ENCODE measurements at places on chromosomes 11 and 22. TPM values are rescaled to one million over a fixed set of nuclear protein-coding genes. Genes with fewer than 3 reads are reported as not detected.
A peak's percentile ranks its signal among the peaks of the same experiment; 100 is the strongest.

The OLFML1 gene
- not detected for polyA plus RNA-seq

The C22orf23 gene
- 0.82 TPM for polyA plus RNA-seq

The F2 gene
- polyA plus RNA-seq: not detected

The COX8A gene
- polyA plus RNA-seq: 1,206 TPM

The LRRC74B gene
- 0.04 TPM for polyA plus RNA-seq

The CHST1 gene
- not detected for polyA plus RNA-seq

The USP35 gene
- polyA plus RNA-seq: 4.0 TPM

The OR5A2 gene
- not detected for polyA plus RNA-seq

The KRTAP5-6 gene
- polyA plus RNA-seq: not detected

The NDUFC2 gene
- polyA plus RNA-seq: 511 TPM

DNA sequence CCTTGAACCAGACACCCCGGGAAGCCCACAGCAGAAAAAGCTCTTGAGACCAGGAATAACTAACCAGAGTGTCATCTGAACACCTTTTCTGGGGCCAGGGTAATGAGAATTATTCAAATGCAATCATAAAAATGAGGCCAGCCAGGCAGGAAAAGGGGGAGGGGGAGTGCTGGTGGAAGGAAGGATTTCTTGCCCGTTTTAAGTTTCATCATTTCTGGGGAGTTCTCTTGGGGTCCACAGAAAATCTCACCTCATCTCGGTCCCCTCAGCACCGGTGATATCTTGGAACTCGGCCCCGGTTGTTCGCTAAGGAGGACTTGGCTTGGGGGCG, 495 bp upstream of the PKNOX2 start:
- DNase-seq: no peak

DNA sequence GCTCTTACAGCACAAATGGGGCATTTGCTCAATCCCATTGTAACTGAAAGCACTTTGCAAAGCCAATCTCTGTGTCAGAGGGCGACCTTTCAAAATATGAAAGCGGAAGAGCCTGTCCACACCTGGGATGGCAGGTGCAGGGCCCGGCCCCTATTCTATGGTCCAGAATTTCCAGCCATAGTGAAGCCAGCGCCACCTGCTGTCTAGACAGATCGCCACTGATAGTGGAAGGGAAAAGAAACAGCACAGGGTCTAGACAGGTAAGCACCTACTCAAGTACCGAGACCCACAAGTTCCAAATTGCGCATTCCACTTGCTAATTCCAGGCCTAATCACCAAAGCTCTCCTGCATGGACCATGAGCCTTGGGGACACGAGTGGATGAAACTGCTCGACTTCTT, 141.4 kb downstream of the NTM start:
- DNase-seq: peak; percentile 36

GRCh38 chr11:121198491-121198890, 94.1 kb upstream of the SC5D start:
- no peak for DNase-seq

DNA sequence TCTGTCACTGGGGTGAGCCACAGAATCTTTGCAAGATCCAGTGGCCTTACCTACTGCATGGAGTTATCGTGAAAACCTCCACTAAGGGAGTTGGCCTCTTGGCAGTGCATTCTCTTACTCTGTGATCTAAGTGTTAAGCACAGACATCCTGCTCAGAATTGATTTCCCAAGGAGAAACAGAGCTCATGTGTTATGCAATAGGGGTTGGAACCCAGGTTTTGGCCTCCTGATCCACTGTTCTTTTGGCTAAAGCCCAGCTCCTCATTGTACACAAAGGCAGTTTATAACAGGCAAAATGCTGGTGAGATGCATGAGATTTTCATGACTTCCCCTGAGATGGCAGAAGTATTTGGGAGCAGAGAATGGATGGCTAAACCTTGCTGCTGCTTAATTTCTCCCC, 11.8 kb downstream of the DTX4 start:
- no peak for DNase-seq

DNA sequence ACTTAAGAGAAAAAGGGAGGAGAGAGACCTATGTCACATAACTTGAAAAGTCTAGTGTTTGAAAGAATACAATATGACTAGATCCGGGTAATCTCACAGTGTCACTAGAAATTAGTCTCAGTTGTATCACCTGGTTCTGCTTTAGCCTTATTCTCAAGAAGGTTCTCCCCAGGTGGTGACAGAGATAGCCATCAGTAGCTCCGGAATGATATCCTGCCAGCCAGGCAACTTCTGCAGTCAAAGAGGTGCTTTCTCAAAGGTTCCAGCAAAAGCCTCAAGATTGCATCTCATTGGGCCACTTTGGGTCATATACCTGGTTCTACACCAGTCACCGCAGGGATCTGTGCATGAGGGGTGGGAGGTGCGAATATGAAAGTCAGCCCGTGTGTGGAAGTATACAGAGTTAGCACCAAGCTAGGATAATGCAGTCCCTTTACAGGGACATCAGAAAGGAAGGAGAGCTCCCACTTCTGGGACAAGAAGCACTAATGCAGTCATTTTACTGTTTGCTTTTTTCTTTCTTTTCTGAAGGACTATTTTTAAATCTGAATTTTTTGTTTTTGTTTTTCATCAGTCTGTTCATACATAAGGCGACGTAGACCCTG, 61.1 kb downstream of the CYB5R2 start:
- no peak for DNase-seq

GRCh38 chr11:128172046-128172878, 415.1 kb downstream of the ETS1 start:
- DNase-seq: peak; percentile 46

- DNase-seq: no peak
Measured at GRCh38 chr22:29872989-29873388, 10.0 kb upstream of the MTMR3 start.

DNA sequence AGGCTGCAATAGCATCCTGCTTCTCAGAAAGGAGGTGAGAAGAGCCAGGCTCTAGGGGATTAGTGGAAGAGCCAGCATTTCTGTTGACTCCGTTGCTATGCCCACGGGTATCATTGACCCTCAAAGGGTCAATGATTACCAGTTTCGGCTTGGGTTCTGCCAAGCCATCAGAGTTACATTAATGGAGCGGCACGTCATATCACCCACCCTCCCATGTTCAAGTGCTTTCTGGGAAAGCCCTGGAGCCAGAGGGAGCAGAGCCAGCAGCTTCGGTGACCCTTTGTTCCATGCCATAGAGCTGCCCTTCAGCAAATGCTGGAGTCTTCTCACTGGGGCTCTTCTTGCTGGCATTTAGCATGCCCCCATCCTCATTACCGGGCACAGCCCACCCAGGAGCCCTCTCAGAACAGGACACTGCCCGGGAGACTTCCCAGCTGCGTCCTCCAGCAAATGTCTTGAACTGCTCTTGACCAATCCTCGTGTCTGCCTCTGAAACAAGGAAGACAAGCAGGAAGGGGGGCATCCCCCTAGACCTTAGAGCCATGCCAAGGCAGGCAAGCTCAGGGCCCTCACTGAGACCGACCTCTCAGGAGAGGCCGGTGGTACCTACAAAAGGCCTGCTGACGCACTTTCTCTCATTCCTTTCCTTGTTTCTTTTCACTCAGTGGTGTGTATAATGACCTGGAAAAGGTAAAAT, 14.6 kb downstream of the KCNJ1 start:
- no peak for DNase-seq

- DNase-seq: no peak
Measured at GRCh38 chr11:131572423-131572822, 202.0 kb downstream of the NTM start.

DNA sequence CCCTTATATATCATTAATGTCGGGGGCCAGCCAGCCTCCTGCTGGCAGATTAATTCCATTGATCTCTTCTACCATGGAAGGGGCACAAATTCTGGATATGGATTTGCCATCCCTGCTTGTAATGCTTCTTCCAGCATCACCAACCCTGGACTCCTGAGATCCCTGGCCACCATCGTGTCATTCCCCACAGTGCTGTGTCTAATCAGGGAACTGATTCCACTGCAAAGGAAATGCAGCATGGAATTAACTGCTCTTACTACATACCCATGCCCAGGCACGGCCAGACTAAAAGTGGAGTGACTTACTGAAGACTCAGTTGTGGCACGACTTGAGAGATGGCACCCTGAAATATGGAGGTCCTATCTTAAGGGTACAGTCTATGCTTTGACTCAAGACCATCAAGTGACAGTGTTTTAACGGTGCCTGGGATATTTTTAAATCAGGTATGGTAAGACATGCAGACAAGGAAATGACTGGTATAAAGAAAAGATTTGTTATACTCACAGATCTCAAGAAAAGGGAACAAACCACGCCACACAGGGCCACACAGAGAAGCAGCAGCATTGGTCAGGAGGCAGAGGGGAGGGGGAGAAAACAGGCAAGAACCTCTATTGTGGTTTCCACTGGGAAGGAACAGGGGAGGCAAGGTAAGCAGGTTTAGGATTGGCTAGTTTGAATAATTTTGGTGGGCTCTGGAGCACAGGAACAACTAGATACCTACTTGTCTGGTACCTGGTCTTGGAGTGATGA, 65.1 kb downstream of the IGLL5 start:
- no peak for DNase-seq

- DNase-seq: no peak
Measured at GRCh38 chr11:101741061-101741460, 157.3 kb upstream of the TRPC6 start.

- DNase-seq: peak; percentile 42
Measured at GRCh38 chr11:113373981-113374560, 13.5 kb upstream of the ANKK1 start.

GRCh38 chr22:45270095-45271020, 14.4 kb upstream of the UPK3A start:
- DNase-seq: no peak

DNA sequence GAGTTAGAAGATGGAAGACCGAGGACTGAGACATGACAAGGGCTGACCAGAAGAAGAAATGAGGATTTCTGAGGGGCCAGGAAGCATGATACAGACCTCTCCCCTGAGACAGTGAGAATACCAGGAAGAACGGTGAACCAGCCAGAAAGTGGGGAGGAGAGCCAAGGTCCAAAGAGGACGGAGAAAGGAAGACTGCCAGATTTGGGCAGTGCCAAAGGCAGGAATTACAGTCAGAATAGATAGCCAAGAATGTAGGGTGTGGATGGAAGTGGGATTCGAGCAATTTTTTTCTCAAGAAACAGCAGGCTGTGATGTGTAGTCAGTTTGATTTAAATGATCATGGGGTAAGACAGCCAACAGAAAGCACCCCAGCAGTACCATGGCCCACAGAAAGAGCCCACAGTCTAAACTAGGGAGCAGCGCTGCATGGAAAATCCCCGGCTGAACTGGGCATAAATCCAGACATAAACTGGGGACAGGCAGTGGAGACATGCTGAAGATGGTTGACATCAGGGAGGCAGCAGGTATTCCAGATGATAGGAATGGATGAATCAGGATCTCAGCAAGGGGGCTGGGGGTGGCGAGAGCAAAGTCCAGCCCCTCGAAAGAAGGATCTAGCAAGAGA, 67.3 kb upstream of the BARX2 start:
- DNase-seq: no peak

DNA sequence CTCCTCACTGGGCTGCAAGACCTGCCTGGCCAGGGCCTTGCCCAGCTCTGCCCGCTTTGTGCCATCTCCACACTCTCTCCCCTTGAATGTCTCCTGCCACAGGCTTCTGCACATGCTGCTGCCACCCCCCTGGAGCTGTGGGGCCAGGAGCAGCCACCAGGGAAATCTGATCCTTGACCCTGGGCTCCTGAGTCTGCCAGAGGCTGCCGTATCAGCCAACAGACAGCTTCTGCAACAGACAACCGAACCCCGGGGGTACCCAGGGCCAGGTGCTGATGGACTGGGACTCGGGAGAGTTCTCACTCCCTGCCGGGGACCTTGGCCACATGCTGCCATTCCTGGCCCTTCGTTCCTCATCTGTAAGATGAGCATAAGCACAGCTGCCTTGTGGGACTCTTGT, 3.3 kb upstream of the PPARA start:
- no peak for DNase-seq

DNA sequence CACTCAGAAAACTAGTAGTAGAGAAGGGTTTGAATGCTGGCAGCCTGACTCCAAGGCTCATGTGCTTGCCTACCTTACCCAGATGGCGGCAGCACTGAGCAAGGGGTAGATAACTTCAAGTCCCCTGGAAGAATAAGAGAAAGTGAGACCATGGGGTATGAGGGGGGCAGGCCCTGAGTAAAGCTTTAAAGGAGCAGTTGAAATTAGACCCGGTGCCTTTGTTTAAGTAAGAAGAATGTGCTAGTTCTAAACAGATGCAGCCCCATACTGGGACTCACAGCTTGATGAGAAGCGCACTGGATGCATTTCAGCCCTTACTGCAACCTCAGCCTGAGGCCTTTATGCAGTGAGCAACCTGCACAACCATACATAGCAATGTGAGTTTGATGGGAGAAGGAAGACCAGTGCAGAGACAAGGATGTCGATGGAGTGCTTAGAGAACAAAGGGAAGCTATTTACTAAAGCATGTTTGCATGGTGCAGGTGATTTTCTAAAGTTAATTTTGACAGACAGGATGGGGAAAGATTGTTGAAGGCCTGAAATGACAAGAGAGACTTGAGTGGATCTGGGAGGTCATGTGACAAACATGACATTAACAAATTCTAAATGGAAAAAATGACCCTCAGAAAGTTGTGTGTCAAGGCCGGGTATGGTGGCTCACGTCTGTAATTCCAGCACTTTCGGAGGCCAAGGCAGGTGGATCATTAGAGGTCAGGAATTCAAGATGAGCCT, 27.1 kb upstream of the TMA7B start:
- peak; percentile 73 for DNase-seq
